ENCODE measurements at places on chromosomes 16 and 17. TPM values are rescaled to one million over a fixed set of nuclear protein-coding genes. Genes with fewer than 3 reads are reported as not detected.

The ACAP1 gene
- total RNA-seq, result 0.20 TPM

The HS3ST2 gene
- total RNA-seq, result not detected

The SLC16A6 gene
- total RNA-seq, result 4.8 TPM

The CLDN6 gene
- not detected for total RNA-seq

Data from RPMI7951 (cell line).